ENCODE measurements at places on chromosomes 1 and 21. TPM values are rescaled to one million over a fixed set of nuclear protein-coding genes. Genes with fewer than 3 reads are reported as not detected.

The TMEM201 gene
- 32.2 TPM for total RNA-seq

DNA sequence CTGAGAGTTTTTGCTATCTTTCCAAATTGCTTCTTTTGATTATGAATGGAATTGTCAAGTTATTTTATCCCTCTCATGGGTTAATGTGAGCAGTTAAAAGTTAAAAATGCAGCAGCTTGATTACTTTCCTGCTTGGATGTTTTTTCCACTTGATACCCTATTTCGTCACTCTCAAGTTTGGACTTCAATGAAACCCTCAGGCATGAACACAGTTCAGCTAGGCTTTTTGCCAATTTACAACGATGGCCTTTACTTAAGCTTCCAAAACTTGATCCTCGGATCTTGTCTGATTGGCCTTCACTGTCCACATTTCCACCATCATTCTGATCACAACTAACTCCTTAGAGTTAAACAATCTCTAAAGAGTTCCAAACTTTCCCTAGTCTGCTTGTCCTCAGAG is 752.4 kb upstream of the PRMT6 start:
- no peaks in the 10 kb centered on the region for H3K27me3 ChIP-seq
- no peaks in the 10 kb centered on the region for H3K4me1 ChIP-seq
- DNase-seq: no peak
- H3K27ac ChIP-seq: no peak overlapping the region
- no peak overlapping the region for H3K4me3 ChIP-seq
- no peaks in the 10 kb centered on the region for H3K36me3 ChIP-seq

DNA sequence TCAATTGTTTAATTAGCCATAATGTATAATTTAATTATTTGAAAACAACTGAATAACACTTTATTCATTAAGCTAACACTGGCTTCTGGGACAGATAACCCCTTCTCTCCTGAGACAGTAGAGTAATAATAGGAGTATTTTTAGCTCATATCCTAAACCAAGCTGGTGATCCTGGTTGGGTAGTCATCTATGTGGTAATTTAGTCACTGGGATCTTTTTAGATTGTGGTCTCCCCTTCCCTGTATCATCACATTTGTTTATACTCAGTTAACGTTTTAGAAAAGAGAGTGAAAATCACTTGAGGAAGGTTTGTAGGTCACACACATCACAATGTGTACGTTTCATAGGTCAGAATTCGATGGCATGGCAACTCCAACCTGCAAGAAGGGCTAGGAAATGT is 1356.6 kb upstream of the ADGRL2 start:
- H3K4me1 ChIP-seq: no peaks in the 10 kb centered on the region
- no peak for DNase-seq
- no peaks in the 10 kb centered on the region for H3K27me3 ChIP-seq
- no peaks in the 10 kb centered on the region for H3K36me3 ChIP-seq
- H3K27ac ChIP-seq: no peak overlapping the region
- H3K4me3 ChIP-seq: no peak overlapping the region

- no peak overlapping the region for H3K4me3 ChIP-seq
- no peak for DNase-seq
- H3K27me3 ChIP-seq: peaks cover 5% of the 10 kb centered on the region
- H3K36me3 ChIP-seq: no peaks in the 10 kb centered on the region
- no peak overlapping the region for H3K27ac ChIP-seq
Observed at GRCh38 chr1:210132582-210132981, 100.0 kb upstream of the SERTAD4 start.

GRCh38 chr1:15417059-15417934 is 7.6 kb downstream of the EFHD2 start:
- peaks cover 51% of the 10 kb centered on the region for H3K4me1 ChIP-seq
- DNase-seq: peak; percentile 49
- H3K27me3 ChIP-seq: no peaks in the 10 kb centered on the region

DNA sequence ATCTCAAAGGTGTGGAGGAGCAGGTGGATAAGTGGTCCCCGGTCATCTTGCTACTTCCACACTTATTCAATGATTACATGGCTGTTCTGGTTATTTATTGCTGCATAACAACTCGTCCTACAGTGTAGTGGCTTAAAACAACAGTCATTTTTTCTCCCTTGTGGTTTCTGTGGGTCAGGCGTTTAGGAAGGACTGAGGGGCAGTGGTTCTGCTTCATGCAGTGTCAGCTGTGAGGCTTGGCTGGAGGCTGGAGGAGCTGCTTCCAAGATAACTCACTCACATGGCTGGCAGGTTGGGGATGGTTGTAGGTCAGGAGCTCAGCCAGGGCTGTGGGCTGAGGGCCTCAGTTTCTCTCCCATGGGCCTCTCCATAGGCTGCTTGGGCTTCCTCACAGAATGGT is 5.9 kb upstream of the SLC6A17 start:
- no peak overlapping the region for H3K27ac ChIP-seq
- DNase-seq: no peak
- no peak overlapping the region for H3K4me3 ChIP-seq
- no peaks in the 10 kb centered on the region for H3K4me1 ChIP-seq
- peaks cover 24% of the 10 kb centered on the region for H3K27me3 ChIP-seq

- no peak overlapping the region for H3K4me3 ChIP-seq
- peaks cover 27% of the 10 kb centered on the region for H3K4me1 ChIP-seq
- peaks cover 14% of the 10 kb centered on the region for H3K27me3 ChIP-seq
Observed at GRCh38 chr1:172821609-172822274, 162.8 kb downstream of the FASLG start.

DNA sequence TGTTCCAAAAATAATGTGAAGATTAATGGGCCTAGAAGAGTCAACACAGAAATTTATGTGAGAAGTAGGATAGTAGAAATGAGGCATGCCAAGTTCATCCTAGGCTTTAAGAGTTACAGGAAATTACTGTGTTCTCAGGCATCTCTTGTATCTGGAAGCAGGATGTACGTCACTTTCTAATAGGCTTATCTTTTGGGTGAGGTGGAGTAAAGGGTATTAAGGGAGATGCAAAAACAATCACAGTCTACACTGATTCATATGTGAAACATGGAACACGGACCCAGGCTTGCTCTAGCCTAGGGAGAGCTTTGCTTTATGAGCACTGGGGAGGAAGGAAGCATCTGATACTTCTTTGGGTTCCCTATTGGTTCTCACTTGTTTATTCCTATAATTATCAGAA is 84.5 kb upstream of the RGS4 start:
- no peak for DNase-seq
- H3K27me3 ChIP-seq: peaks cover 23% of the 10 kb centered on the region
- H3K27ac ChIP-seq: no peak overlapping the region
- H3K36me3 ChIP-seq: no peaks in the 10 kb centered on the region
